Activated CD4-positive, alpha-beta T cell treated with anti-CD3 and anti-CD28 coated beads for 4 hours (primary cell): ENCODE measurements at places on chromosomes 11 and 22.

DNA sequence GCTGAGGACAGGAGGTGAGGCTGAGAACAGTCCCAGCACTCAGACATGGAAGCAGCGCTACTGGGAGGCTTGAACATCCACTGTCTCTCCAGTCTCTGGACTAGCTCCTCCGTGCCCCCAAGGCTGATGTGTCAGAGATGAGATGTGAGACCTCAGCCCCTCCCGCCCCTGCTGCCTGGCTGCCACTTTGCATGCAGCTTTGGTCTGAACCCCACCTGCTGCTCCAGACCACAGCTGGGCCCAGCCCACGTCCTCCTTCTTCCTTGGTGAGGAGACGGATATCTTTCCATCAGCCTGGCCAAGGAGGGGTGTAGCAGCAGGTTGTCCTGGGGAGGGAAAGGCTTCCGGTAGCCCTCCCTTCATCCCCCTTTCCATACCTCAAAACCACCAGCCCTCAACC lies 148.0 kb upstream of the B3GAT1 start:
- DNase-seq, result no peak

DNA sequence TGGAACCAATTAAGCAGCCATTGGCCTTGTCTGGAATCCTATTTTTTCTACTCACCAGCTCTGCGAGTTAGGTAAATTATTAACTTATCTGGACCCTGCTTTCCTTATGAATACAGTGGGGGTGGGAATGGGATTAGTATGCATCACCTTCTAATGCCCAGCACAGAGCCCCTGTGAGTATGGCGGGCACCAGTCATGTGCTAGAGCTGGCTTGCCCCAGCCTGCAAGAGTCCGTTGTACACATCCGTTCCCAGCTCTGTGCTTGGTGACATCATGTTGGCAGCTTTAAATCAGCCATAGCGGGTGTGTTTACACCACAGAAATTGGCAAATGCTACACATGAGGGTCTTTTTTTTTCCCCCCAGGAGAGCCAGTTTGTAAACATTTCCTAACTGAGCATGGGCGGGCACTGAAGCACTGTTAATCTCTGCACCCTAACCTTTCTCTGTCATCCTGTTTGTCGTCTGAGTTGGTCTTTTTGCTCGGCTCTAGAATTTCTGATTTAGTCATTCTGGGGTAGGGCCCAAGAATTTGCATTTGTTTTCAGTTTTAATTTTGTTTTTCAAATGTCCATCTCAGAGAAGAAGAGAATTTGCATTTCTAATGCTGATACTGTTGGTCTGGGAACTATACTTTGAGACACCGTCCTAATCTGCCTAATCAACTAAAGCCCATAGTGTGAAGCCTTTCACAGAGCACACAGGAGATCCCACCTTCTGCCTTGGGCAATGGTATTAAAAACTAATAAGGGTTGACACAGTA lies 130.3 kb upstream of the TBCEL start:
- no peak for DNase-seq

DNA sequence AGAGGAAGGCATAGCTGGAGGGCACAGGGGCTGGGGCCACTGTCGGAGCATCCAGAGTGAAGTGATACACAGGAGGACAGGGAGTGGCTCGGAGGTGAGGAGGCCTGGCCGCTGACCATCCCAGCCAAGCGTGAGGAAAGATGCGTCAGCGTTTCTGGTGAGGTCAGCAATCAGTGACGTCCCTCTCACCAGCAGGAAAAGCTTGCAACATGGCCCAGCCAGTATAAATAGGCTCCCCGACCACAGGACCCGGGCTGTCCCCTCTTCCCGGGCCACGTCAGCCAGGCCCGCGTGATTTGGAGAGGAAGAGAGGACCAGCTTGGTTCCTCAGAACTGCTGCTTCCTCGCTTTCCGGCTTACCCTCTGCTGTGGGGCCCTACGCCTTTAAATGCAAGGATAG lies 4.2 kb upstream of the OSM start:
- no peak for DNase-seq

GRCh38 chr22:30516273-30516672 lies 10.8 kb upstream of the SEC14L4 start:
- no peak for DNase-seq

DNA sequence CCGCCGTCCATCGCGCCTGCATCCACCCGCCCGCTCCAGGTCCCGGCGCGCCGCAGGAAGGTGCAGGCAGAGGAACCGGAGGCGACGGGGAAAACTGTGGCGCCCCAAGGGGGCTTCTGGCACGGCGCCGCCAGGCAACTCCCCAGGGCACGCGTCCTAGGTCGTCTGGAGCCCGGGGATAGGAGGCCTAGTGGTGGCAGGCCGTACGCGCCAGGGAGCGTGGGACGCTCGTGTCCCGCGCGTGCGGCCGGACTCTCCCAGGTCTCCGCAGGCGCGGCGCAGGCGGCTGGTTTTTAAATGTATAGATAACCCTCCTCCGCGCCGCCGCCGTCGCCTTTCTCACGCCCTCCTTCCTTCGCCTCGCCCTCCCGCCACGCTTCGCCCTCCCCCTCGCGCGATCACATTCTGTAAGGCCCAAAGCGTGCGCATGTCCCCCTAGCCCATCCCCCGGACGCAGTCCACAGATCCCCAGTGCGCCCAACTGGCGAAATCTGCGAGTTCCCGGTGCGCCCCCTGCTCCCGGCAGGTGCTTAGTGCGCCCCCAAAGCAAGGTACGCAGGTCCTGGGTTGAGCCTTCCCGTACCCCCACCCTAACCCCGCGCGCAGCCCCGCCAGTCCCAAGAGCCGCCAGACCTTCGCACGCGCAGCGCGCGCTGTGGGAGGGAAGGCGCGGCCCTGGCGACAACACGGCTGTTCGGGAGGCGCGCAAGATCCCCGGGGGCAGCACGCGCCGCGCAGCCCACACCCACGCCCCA lies at the start of gene ASCL2:
TSS of gene ASCL2 (minus strand) at position 267 of the 755 bp plus-strand sequence. CDS start at position 11, 256 bp downstream.
- DNase-seq, result no peak

DNA sequence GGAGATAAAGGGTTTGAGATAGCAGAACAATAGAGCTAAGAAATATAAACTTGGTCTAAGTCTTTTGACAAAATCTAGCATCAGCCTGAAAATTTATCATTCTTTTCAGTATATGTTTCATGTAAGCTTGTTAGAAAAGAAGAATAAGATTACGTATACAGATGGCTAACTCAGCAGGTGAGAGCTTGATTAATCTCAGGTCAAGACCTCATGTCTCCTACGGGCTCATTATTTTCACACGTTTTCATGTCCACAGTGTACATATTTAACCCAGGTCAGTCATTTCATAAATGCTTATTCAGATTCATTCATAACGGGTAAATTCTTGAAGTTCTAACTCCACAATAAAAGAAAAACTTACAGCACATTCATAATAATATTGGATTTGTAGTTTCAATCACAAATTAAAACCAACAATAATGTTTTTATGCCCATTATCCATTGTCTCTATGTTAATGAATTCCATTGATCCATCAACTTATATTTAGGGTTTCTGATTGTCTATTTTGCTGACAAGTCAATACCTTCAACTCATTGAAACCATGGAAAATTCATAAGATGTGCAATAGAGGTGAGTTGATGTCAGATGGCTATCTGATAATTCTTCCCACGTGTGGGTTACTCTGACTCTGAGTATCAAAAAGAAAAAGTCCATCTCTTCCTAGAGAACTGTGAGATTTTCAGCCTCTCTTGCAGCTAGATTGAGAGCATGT lies 102.6 kb downstream of the CASP12 start:
- DNase-seq, result no peak

- peak; percentile 28 for DNase-seq
These were observed 7.7 kb downstream of the LHFPL7 start for GRCh38 chr22:24938741-24939341.

GRCh38 chr11:112777283-112777751 lies 183.9 kb upstream of the NCAM1 start:
- DNase-seq, result no peak

DNA sequence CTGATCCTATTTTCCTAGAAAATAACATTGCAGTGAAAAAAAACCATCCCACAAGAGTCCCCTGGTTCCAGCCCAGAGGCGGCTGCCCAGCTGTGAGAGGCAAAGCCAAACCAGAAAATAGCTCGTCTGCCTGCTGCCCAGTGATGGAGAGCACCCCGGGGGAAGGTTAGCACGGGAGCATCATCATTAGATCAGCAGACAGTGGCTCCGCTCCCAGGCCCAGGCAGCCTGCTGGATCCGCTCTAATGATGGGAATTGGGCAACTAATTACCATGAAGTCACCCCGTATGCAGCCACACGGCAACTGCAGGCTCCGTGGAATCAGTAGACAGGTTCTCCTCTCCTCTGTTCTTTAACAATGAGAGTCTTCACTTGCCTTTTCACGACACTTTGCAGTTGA lies 17.1 kb upstream of the B3GAT1 start:
- DNase-seq, result no peak

- DNase-seq, result no peak
These were observed 71.3 kb downstream of the ETS1 start for GRCh38 chr11:128515826-128516778.

- DNase-seq, result no peak
These were observed 69.7 kb downstream of the PRMT3 start for GRCh38 chr11:20457001-20457799.

GRCh38 chr11:66546368-66546965 lies at the start of gene ACTN3:
ACTN3 (plus strand) TSS chr11:66546903; CDS start chr11:66546938, 35 bp downstream.
- no peak for DNase-seq

GRCh38 chr11:65493367-65494176 lies 5.3 kb upstream of the MALAT1 start:
- no peak for DNase-seq

GRCh38 chr11:96139691-96140090 lies 203.3 kb downstream of the MAML2 start:
- DNase-seq, result no peak

DNA sequence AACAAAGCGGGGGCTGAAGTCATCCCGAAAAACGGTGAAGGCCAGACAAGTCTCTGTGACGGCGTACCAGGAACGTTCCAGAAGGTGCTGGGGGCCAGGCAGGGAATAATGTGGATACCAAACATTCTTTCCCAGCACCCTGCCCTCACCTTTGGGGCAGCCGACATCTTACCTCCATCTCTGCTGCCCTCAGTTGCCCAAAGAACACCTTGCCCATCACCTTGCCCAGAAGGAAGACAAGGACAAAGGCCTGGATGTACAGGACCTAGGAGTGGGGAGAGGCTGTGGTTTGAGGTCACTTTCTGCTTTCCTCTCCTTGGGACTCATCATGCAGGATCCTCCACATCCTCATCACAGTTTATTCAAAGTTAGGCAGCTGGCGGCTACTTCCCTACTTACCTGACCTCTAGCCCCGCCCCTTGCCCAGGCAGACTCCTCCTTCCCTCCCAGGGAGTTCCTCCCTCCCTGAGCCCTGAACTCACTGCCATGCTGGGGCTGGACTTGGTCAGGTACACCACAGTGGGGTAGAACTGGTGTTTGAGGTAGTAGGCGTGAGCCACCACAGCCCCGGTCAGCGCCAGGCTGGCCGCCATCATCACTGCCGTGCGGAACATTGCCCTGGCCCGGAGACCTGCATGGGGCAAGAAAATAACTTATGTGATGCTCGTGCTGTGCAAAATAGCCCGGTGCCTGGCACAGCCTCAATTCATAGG lies 1.2 kb downstream of the SYVN1 start:
- DNase-seq, result peak; percentile 55

- no peak for DNase-seq
These were observed 9.6 kb upstream of the SCGB2A2 start for GRCh38 chr11:62260261-62260953.

DNA sequence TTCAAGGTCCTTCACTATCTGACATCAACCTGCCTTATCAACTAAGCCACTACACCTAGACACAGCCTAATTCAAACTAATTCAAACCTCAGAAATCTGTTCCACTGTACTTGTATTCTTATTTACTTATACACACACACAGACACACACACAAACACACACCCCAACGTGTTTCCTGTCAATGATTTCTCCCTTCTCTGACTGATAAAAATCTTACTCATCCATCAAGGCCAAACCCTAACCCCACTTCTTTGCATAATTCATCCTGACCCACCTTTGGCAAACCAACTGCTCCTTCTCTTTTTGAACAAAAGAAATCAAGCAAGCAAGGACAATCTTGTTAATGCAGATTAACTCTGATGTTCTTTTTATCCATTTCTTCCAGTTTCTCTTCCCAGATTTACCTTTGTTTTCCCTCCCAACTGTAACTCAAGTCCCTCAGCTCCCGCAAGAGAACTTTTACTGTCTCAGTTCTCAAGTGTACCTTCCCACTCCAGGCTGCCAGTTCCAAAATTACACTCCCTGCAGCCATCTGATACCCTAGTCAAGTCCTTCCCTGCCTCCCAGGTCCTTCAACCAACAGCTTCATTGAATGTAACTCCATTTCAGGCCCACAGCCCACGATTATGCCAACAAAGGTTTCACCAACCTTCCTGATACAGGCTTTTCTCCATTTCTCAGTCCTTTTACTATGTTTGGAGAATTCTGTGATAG lies 78.3 kb downstream of the PAK1 start:
- DNase-seq, result no peak

DNA sequence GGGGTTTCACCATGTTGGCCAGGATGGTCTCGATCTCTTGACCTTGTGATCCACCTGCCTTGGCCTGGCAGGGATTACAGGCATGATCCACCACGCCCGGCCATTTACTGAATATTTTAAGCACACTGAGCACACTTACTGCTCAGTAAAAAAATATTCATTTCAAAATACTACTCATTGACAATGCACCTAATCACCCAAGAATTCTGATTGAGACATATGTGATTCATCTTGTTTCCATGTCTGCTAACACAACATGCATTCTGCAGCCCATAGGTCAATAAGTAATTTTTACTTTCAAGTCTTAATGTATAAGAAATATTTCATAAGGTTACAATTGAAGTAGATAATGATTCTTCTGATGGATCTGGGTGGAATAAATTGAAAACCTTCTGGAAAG lies 4.2 kb upstream of the OR52J3 start:
- no peak for DNase-seq

- DNase-seq, result no peak
These were observed 53.4 kb upstream of the HTATIP2 start for GRCh38 chr11:20310137-20310536.

DNA sequence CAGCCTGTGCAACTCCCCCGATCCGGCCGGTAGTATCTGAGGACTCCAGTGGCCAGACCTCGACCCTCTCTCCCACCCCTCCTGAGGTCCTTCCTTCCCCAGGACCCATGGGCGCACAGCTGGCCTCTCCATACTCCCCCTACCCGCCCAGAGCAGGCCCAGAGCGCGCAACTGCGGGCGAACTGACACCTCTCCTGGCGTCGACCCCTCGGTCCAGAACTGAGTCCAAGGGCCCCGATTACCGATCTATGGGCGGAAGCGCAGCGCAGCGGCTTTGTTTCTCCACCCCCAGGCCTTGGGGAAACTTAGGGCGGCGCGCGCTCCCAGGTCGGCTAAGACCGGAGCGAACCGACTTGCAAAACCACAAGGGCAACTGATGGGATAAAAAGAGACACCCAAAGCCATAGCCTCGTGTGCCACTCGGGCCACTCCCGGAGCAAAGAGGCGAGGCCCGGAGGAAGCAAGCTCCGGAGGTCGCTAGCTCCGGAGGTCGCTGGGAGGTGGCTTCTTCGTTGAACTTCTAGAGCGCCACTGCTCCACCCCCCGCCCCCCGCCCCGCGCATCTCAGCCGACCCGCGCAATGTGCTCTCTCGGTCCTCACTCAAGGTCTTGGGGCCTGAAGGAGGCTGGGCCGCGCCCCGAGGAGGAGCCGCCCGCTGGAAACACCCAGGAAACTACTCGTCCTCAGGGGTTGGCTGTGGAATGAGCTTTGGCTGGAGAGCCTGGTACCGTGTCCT lies 9.8 kb upstream of the ALX4 start:
- no peak for DNase-seq
